NCI-H524 treated with DMSO at 0.1 percent for 48 hours (cell line): ENCODE measurements at places on chromosomes 5 and 9.

GRCh38 chr5:87400305-87400899 lies 12.3 kb downstream of the CCNH start:
- DNase-seq = no peak

GRCh38 chr9:116812231-116813030 lies 125.3 kb downstream of the TRIM32 start:
- no peak for DNase-seq

GRCh38 chr5:124901081-124901480 lies 154.6 kb upstream of the ZNF608 start:
- no peak for DNase-seq

DNA sequence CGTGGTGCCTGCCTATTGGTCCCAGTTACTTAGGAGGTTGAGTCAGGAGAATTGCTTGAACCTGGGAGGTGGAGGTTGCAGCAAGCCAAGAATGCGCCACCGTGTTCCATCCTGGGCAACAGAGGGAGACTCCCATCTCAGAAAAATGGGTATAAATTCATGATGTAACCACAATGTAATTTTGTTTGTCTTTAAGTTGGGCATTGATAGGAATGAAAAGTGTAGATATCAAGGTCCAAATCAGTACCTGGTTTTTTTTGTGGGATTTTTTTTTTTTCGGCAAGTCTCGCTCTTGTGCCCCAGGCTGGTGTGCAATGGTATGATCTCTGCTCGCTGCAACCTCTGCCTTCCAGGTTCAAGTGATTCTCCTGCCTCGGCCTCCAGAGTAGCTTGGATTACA lies 7.4 kb downstream of the NPM1 start:
- no peak for DNase-seq

DNA sequence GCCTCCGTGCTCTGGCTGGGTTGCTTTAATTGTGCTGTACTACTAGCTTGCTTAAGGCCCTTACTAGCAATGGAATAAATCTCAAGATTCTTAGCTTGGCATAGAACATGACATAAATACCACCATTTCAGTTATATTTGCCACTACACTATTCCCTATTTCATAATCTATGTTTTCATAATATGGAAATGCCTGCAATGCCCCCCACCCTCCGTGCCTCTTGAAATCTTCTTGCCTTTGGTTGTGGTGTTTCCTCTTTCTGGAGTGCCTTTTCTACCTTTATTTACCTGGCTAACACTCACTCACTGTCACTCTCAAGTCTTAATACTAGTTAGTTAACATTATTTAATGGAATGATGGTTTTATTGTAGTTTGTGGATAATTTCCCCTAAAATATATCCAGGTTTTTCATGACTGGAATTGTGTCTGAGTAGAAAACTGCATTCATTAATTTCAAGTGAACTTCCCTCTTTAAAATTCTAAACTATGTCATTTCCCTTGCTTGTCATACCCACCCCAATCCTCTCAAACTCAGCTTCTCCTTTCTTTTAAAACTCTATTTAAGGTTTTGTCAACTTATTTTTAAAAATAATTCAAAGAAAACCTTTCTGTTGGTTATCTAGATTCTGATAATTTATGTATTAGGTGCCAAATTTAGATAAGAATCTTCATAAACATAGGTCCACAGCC lies 521.7 kb upstream of the DAB2 start:
- no peak for DNase-seq

GRCh38 chr9:117034866-117035265 lies 347.8 kb downstream of the TRIM32 start:
- no peak for DNase-seq

GRCh38 chr5:150306775-150307174 lies 4.1 kb upstream of the ARSI start:
- DNase-seq = no peak

DNA sequence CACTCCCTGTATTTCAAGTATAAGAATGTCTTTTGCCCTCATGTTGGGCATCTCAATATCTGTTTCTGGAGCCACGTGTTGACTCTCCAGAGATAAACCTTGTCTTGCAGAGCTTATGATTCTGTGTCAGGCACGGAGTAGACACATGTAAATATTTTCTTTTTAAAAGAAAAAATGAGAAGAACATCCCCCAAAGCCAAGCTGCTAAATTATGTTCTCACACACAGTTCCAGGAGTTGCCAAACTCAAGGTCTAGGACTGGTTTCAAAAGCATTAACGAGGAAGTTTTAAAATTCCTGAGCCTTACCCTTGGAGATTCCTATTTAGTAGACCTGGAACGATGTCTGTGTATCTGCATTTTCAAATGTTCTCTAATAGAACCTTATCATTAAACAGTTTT lies 1228.3 kb upstream of the WWC1 start:
- no peak for DNase-seq

DNA sequence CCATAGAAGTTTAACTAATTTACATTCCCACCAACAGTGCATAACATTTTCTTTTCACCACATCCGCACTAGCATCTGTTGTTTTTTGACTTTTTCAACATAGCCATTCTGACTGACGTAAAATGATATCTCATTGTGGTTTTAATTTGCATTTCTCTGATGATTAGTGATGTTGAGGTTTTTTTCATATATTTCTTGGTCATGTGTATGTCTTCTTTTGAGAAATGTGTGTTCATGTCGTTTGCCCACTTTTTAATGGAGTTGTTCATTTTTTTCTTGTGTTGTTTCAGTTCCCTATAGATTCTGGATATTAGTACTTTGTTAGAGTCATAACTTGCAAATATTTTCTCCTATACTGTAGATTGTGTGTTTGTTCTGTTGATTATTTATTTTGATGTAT lies 163.4 kb downstream of the FER start:
- DNase-seq = no peak
